Right lung (tissue), 10 donors: ENCODE measurements at places on chromosomes 16 and 17. TPM values are rescaled to one million over a fixed set of nuclear protein-coding genes. Genes with fewer than 3 reads are reported as not detected.

AXIN2 gene
- polyA plus RNA-seq = 65.8 TPM

CMTM2 gene
- polyA plus RNA-seq = 0.95 TPM

C16orf86 gene
- 3.4 TPM for polyA plus RNA-seq

EPX gene
- 1.1 TPM for polyA plus RNA-seq

NOMO2 gene
- polyA plus RNA-seq = 45.7 TPM

NUDT7 gene
- polyA plus RNA-seq = 11.1 TPM

ADGRG1 gene
- polyA plus RNA-seq = 19.3 TPM

LCAT gene
- 31.4 TPM for polyA plus RNA-seq

TBC1D3I gene
- polyA plus RNA-seq = 0.68 TPM

TMEM132E gene
- 0.08 TPM for polyA plus RNA-seq

ANKRD40CL gene
- polyA plus RNA-seq = 0.60 TPM

GRCh38 chr17:78878871-78879527, 24.0 kb downstream of the CEP295NL start:
- DNase-seq = no peak

GRCh38 chr17:705863-706262, 8.8 kb downstream of the VPS53 start:
- no peak for DNase-seq

GRCh38 chr16:69141936-69142335, 9.5 kb downstream of the UTP4 start:
- no peak for DNase-seq

GRCh38 chr16:72811188-72811720, 236.7 kb downstream of the ZFHX3 start:
- DNase-seq = no peak

- DNase-seq = no peak
Measured at GRCh38 chr16:26985100-26986065, 81.3 kb upstream of the C16orf82 start.

GRCh38 chr16:46930861-46931260, 42.6 kb downstream of the DNAJA2 start:
- DNase-seq = no peak

DNA sequence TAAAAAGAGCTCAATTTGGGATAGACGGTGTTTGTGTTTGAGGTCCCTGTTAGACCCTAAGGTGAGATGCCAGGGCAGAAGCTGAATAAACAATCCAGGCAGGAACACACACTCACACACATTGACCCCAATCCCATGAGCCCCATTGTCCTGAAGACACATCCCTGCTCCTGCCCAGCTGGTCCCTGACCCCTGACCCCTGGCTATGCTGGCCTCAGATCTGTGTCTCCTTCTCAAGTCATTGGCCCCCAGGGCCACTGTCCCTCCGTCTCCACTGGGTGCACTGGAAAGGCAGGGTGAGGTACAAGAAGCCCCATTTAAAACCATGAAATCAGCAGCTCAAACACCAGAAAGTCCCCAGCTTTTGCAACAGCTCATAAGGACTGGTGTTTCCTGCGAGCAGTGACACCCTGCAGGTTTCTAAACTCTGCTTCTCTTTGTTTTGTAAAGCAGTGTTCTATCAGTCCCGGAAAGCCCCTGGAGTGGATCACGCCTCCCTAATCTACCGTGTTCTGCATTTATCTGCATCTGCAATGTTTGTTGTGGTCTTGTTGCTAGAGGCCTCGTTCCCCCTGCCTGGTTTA, 18.0 kb upstream of the ASGR2 start:
- DNase-seq = no peak

GRCh38 chr16:11130978-11131665, 124.9 kb downstream of the SOCS1 start:
- DNase-seq = no peak

- no peak for DNase-seq
Measured at GRCh38 chr17:80424878-80425765, 10.2 kb downstream of the ENDOV start.

GRCh38 chr17:52546990-52547389, 388.5 kb upstream of the CA10 start:
- no peak for DNase-seq

GRCh38 chr17:76088868-76089576, 10.0 kb downstream of the ZACN start:
- DNase-seq = no peak

DNA sequence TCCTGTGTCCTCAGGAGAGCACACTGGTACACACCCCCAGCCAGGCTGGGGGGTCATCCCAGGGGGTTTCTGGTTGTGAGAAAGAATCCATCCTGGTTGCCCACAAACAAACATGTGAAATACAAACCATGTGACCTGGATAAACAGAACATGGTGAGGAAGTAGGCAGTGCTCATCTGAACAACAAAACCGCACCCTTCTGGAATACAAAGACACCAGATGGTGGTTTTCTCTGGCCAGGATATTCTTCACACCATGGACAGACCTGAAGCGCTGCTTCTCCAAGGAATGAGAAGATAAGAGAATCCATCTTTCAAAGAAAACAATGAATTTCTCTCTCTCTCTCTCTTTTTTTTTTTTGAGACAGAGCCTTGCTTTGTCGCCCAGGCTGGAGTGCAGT, 302.3 kb downstream of the SLC39A11 start:
- DNase-seq = no peak

DNA sequence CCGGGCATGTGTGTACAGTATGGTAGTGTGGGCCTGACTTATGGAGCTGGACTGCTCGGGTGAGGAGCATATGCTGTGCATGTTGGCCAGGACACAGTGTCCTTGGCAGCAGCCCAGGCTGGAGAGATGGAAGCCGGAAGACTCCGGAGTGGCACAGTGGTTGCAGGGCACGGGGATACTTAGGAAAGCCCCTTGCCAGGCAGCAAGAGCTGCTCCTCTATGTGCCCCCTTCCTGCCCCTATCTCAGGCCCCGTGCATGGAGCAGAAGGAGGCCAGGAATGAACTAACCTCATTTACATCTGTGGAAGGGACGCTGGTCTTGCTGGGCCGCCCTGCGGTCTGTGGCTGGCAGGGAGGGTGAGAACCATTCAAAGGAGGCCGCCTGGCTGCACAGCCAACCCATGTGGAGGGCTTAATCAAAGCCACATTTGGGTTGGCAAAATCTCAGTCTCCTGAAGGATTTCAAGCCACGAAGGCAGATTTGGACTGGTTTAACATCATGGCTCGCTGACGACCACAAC, 32.2 kb upstream of the RCVRN start:
- peak; percentile 62 for DNase-seq

GRCh38 chr17:74779948-74780400, 3.8 kb upstream of the NAT9 start:
- DNase-seq = no peak

- DNase-seq = no peak
Measured at GRCh38 chr16:68592466-68593337, 52.4 kb upstream of the CDH3 start.

GRCh38 chr17:78422267-78422605, 43.8 kb downstream of the PGS1 start:
- no peak for DNase-seq

- no peak for DNase-seq
Measured at GRCh38 chr17:75454193-75454592, 2.2 kb upstream of the TMEM94 start.

GRCh38 chr17:1455291-1455796, 688 bp downstream of the CRK start:
- peak; percentile 56 for DNase-seq

DNA sequence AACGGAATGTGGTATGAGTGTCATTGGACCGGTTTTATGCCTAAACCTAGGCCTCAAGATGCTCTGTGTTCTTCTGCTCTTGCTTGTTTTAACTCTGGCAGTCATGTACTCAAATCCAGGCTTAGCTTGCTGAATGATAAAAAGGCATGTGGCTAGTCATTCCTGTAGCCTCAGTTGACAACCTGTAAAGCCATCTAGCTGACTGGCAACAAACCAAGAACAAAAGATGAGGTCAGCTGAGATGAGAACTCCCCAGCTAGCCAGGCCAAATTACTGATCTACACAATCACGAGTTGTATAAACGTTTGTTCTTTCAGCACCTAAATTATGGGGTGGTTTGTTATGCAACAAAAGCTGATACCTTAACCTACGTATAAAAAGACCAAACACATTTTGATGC, 1406.0 kb upstream of the CDH8 start:
- DNase-seq = no peak

GRCh38 chr16:85377388-85378144, 235.6 kb upstream of the GSE1 start:
- DNase-seq = no peak

GRCh38 chr16:57900796-57901479, 70.0 kb downstream of the CNGB1 start:
- DNase-seq = no peak

DNA sequence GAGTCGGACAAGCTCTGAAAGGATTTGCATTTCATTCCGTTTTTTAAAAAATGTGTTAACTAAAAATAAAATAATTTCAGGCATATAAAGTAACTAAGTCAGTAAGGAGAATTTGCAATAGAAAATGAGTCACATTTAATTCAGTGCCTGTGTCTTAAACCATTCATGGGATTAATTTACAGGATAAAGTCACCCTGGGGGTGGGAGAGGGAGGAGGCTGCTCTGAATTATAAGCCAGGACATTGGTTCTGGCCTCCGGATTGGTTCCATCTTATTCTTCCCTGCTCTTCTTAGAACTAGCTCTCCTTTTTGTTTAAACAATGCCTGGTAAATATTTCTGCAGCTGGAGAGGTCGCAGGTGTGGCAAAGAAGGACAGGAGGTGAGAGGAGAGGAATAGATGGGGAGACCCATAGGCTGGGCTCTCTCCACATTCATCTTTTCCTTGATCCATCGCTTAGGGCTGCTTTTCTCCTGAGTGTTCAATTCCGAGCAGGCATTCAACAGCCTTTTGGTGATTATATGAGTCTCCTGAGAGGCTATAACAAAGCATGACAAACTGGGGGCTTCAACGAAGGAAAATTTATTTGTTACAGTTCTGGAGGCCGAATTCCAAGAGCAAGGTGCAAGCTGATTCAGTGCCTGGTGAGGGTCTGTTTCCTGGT, 319.2 kb downstream of the PHKB start:
- no peak for DNase-seq

DNA sequence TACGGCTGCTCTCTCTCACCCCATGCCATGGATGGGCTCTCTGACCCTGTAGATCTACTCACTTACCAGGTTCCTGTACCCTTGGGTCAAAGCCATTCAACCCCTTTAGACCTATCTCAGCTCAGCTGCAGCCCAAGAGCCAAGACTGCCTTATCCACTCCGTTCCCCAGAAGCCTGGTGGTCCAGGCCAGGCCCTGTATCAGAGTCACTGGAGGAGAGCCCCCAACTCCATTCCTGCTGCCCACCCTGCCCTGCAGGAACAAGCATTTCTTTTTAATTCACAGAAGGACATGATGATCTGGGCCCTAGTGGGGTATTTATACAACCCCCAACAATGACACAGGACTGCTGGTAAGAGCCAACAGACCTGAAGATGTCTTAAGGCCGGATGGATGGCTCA, 76.8 kb downstream of the AIPL1 start:
- DNase-seq = no peak

- no peak for DNase-seq
Measured at GRCh38 chr17:4605826-4606225, 21.5 kb downstream of the SMTNL2 start.

DNA sequence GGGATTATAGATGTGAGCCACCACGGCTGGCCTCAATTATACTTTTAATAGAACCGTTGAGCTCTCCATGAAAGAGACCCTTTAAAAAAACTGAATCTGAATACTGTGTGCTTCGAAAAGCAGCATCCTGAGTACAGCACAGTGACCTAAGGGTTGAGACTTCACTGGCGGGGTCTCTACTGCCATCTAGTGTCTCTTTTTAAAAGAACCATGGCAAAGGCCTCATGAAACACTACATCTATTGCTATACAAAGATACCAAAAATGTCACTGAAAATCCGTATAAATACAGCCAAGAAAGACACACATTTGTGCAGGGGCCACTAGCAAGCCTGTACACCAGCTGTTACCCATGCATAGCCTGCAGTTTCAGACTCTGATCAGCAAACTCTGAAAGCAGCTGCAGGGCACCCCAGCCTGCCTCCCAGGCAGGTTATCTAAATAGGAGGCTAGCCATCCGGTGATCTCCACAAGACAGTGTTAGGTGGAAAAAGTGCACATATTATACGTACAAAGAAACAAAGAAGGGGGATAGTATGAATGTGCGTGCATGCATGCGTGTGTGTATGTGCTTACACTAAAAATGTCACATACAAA, 35.3 kb downstream of the NPLOC4 start:
- DNase-seq = peak; percentile 45

DNA sequence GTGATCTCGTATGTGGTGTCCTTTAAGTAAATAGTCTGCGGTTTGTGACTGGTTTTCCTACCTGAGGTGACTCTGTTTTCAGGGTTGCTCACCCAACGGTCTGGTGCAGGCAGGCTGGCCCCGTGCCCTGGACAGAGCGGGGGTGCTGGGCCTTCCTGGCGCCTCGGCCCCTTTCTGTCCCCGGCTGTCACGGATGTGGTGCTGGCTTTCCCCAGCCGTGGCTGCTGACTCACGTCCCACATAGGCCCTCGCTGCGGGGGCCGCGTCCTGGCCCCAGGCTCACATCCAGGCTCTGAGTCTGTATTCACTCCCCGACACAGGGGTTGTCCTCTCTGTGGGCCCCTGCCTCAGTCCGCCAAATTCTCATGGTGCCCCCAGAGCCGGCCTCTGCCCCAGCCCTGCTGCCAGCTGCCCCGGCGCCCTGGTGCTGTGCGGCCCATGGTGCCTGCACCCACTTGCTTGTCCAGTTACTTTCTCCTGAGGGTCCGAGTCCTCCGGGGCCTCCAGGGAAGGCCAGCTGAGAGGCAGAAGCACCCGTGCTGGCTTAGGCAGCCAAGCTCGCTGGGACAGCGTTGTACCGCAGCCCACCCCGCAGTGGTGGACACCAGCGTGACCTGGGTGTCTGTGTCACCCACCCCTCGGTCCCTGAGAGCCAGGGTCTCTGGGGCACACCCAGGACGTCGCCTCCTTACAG, 5.9 kb downstream of the CHMP6 start:
- DNase-seq = no peak

DNA sequence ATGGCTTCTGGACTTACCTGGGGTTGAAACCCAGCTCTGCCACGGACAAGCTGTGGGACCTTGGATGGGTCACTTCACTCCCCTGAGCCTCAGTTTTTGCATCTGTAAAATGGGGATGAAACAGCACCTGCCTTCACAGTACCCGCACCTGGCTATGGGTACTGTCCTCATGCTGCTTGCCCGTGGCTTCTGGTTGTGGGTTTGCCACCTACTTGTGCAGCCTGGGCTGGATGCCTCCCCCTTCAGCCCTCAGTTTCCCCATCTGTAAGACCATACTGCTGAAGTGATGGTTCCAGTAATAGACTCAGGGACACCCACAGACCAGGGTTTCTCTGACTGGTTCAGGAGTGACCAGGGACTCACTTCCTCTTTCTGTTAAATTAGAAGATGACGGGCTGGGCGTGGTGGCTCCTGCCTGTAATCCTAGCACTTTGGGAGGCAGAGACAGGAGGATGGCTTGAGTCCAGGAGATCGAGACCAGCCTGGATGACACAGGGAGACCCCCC, 9.4 kb downstream of the GLIS2 start:
- DNase-seq = no peak
